ENCODE measurements at places on chromosomes 12 and 14.

GRCh38 chr12:58922849-58923248 is 2.5 kb upstream of the LRIG3 start:
- DNase-seq: no peak

- DNase-seq: no peak
These were observed 53.4 kb downstream of the RCOR1 start for GRCh38 chr14:102645746-102646440.

DNA sequence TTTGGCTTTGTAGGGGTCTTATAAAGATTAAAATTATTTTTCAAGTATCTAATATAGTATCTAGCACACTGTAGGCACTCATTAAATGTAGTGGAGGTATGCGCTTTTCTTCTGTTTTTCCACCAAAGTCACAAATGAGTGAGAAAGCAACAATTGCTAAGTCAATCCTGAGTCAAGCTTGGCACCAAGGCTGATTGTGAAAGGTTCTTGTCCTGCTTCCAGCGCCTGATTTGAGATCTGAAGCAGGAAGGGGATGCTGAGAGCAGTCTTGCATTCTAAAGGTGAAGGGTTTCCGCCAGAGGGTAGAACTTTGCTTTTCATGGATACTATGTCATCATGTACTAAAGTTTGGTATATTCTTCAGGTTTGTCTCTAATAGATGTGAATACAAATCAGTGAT is 64.9 kb upstream of the DAAM1 start:
- no peak for DNase-seq

- DNase-seq: no peak
These were observed 15.2 kb downstream of the C12orf43 start for GRCh38 chr12:121001060-121001459.

GRCh38 chr12:56202366-56202765 is 13.1 kb upstream of the SMARCC2 start:
- no peak for DNase-seq

DNA sequence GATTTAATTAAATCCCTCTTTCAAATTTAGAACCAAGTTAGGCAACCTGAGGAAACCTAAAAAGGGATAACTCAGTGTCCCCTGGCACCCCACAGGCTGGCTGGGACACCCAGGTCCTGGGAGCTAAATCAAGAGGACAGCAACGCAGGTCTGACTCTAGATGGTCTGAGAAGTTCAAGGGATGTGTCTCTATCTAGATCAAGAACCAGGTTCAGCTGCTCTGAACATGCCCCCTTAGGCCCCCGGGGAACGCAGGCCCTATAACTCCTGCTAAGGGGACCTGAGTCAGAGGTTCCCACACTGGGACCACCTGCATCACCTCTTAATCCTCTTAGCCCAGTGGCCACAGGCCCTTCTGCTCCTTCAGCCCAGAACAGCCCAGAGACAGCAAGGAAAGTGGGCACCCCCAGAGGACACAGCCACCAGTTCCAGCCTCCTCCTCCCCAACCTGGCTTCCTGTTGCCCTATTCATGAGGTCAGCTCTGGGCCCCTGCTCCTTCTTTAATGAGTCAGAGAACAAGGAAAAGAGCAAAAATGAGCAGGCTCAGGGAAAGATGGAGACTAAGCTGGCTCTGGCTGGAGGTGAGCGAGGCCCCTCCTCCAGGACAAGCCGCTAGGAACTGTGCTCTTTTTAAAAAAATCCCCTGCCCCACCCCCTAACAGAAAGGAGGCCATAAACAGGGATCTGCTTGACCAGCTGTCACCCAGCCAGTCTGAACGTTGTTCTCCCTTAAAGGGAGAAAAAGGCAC is 10.8 kb downstream of the PITPNM2 start:
- DNase-seq: no peak

DNA sequence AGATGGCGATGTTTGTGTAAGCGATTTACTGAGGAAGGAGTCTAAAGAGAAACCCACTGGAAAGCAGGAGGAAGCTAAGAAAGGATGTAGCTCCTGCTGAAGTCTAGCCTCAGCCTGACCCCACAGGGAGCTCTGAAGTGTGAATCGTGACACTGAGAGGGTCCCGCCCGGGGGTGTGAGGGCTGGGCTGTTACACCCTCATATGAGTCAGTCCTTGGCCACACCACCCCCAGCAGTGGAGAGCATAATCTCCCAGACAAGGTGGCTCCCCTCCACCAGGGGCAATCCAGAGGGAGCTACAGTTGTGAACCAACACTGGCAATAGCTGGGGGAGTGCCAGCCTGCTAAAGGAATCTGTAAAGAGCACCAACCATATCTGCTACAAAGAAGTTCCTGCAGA is 31.5 kb downstream of the SVOP start:
- no peak for DNase-seq

DNA sequence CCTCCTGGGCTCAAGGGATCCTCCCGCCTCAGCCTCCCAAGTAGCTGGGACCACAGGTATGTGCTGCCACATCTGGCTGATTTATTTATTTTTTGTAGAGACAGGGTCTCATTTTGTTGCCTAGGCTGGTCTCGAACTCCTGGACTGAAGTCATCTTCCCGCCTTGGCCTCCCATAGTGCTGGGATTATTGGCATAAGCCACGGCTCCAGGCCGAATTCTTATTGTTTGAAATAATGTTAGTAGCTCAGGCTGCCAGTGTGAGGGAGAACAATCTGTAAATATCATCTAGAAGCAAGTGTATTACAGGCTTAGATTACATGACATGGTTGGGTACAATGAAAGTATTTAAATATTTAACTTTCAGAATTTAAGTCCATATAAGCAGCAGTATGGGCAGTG is 8.2 kb downstream of the ACTR6 start:
- DNase-seq: no peak

GRCh38 chr14:33490555-33490954 is 460.3 kb downstream of the EGLN3 start:
- no peak for DNase-seq

GRCh38 chr12:56104815-56105608 is 653 bp downstream of the PA2G4 start:
- DNase-seq: no peak

DNA sequence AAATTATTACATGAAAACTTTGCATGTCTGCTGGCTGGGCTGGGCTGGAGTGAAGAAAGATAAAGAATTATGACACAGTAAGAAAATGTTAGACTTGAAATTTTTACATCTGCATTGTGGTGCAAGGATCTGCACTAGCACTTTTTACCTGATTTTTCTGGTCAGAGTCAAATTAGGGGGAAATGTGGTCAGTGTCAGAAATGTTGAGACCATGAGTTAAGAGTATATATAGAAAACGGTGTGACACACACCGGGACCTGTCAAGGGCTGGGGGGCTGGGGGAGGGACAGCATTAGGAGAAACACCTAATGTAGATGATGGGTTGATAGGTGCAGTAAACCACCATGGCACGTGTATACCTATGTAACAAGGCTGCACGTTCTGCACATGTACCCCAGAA is 90.3 kb downstream of the IGF1 start:
- no peak for DNase-seq

GRCh38 chr12:25884920-25885234 is 73.6 kb upstream of the RASSF8 start:
- no peak for DNase-seq

DNA sequence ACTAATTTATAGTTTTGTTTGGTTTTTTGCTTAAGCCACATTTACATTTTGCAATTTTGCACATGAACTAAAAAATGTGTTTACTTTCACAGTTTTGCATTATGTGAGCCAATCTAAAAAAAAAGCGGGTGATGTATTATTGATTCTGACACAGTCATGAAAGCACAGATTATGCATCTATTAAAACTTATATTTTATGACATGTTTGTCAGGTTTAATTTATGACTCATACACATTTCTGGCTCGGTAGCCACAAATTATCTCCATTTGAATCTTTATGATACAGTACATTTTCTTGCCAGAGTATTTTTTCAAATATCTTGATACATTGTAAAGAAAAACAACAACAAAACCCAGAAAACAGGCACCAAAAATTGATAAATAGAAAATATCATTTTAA is 280.4 kb upstream of the GRIP1 start:
- no peak for DNase-seq

GRCh38 chr12:49587174-49587908 is 18.1 kb downstream of the FAM186B start:
- no peak for DNase-seq

- no peak for DNase-seq
These were observed 5.9 kb upstream of the SIVA1 start for GRCh38 chr14:104746934-104747481.

DNA sequence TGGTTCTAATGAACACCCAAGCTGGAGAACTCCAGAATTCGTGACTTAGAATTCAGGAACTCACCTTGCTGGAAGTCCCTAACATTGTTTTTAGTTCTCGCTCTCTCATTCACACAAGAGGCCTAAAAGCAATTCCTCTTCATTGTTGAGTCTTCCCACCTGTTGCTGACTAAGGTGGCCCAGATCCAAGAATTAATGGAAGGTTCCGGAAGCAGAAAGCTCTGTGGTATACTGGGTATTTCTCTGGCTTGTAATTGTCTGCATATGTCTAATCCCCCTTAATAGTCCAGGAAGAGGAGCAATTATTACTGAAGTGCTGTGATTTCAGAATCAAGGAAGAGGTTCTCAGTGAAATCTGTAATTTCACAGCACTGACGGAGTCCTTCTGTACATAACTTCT is 31.4 kb downstream of the TMEM233 start:
- no peak for DNase-seq

- DNase-seq: no peak
These were observed 19.3 kb downstream of the TMCC3 start for GRCh38 chr12:94631058-94631457.

DNA sequence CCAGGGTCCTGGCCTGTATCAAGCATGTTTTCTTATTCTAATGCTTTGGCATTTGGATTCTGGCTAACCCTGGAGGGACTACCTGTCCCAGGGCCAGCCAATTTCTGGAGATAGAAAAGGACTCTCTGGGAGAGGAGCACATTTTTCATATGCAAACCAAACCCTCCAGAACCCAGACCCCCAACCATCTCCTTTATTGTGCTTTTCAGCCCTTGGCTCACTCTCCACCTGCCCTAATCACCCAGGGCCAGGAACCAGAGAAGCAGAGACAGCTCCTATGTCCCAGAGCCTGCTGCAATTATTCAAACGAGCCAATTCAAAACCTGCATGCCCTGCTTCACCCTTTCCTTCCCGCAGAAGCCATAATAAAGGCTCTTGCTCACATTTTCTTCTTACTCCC is 23.8 kb downstream of the HSPB8 start:
- no peak for DNase-seq

DNA sequence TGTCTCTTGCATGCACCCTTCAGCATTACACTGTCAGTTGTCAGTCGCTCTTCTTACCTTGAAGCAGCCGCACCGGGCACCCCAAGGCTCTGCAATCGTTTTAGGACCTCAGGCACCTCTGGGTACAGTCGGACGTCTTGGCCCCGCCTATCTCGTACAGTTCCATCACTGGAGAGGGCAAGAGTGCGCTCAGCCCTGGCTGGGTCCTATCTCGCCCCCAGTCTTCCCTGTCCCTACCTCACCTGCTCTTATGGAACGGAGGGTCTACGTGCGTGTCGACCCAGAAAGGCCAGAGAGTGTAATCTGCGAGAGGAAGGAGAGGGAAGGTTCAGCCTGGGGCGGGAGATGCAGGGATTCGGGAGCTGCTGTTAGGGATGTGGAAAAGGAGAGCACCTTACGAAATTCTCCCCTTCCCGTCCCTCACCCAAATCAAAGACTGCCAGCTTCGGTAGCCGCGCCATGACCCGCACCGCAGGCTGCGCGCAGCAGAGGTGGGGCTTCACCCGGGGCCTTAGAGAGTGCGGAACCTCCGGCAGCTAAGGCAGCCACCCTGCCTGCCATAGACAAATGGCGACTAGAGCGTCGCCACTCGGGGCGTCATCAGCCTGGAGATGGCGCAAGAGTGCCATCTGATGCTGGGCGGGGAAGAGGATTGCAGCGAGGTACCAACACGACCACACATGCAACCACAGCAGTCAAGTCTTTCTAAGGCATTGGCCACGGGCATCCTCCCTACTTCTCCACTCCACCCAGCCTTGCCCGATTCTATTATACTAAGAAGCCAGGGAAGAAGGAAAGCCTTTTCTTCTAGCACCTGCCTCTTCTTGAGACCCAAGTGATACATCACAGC is at the start of gene MDP1:
MDP1 (minus strand) TSS at position 572 of the 850 bp plus-strand sequence; CDS start at position 461, 111 bp downstream.
- peak; percentile 72 for DNase-seq

GRCh38 chr14:57435923-57436322 is 45.5 kb downstream of the NAA30 start:
- DNase-seq: no peak

GRCh38 chr14:42214981-42215491 is 608.4 kb downstream of the LRFN5 start:
- no peak for DNase-seq

- no peak for DNase-seq
These were observed 4.7 kb downstream of the EXOC3L4 start for GRCh38 chr14:103099081-103099732.

GRCh38 chr14:90545966-90546751 is 149.3 kb downstream of the CALM1 start:
- DNase-seq: no peak

DNA sequence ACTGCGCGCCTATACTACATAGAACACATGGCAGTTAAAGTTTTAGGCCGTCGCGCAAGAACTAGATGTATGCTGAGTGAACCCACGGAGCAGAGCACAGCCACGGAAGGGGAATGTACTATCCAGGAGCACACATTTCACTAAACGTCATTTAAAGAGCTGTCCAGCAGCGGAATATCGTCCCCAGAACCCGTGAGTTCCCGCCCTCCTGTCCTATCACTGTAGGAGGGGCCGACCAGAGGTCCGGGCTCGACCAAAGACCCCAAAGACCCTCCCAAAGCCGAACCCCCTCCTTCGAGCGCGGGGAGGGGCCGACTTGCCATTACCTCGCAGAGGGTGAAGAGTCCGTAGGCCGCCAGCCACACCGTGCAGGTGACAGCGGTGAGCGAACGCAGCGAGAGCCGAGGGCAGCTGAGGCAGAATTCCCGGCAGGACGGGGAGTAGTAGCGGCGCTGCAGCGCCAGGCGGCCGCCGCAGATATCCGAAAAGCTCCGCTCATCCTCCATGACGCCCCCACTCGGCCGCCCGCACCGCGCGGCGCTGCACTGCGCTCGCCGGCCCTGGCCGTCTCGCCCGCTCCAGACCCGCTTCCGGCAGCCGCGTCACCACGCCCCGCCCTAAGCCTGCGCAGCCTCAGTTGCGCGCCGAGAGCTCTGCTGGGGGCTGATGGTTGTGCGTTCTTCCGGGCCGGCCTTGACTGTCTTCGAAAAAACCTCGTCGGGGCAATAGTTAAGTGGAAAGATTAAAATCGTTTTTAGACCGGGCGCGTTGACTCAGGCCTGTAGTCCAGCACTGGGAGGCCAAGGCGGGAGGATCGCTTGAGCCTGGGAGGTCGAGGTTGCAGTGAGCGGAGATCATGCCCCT is at the start of gene PIGH:
PIGH (minus strand) TSS at position 571 of the 864 bp plus-strand sequence; CDS start at position 506, 65 bp downstream.
- peak; percentile 83 for DNase-seq

DNA sequence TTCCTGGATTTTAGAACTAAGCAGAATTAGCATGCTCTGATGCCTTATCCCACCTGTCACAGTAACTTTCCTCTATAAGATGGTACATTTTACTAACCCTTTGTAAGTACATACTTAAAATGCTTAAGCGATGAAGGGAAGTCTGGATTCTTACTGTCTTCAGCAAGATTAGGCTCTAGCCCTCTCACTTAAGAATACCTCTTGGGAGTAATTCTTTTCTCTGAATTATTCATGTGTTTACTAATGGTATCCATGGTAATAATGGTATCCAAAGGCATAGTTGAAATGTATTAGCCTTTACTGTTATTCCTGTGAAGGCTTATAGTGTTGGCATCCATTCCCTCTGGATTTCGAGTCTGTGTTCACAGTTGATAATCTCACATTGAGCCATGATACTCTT is 176.9 kb downstream of the MON2 start:
- DNase-seq: no peak

- no peak for DNase-seq
These were observed 4.8 kb upstream of the TNS2 start for GRCh38 chr12:53044896-53045695.

GRCh38 chr14:60845523-60845922 is 111.0 kb downstream of the MNAT1 start:
- DNase-seq: no peak
